Activated CD4-positive, alpha-beta T cell treated with anti-CD3 and anti-CD28 coated beads, Interleukin-2, amount 10 ng/mL, durations not matched to agents 7 days and 5 days (primary cell): ENCODE measurements at places on chromosomes 4 and X. TPM values are rescaled to one million over a fixed set of nuclear protein-coding genes. Genes with fewer than 3 reads are reported as not detected.

Gene AKAP14
- total RNA-seq: not detected

Gene FHDC1
- 0.10 TPM for total RNA-seq

Gene CENPU
- total RNA-seq: 73.3 TPM

Gene MAB21L2
- total RNA-seq: not detected

Gene USP17L13
- total RNA-seq: not detected
